ENCODE measurements at places on chromosomes 11 and 22. TPM values are rescaled to one million over a fixed set of nuclear protein-coding genes. Genes with fewer than 3 reads are reported as not detected.

DNA sequence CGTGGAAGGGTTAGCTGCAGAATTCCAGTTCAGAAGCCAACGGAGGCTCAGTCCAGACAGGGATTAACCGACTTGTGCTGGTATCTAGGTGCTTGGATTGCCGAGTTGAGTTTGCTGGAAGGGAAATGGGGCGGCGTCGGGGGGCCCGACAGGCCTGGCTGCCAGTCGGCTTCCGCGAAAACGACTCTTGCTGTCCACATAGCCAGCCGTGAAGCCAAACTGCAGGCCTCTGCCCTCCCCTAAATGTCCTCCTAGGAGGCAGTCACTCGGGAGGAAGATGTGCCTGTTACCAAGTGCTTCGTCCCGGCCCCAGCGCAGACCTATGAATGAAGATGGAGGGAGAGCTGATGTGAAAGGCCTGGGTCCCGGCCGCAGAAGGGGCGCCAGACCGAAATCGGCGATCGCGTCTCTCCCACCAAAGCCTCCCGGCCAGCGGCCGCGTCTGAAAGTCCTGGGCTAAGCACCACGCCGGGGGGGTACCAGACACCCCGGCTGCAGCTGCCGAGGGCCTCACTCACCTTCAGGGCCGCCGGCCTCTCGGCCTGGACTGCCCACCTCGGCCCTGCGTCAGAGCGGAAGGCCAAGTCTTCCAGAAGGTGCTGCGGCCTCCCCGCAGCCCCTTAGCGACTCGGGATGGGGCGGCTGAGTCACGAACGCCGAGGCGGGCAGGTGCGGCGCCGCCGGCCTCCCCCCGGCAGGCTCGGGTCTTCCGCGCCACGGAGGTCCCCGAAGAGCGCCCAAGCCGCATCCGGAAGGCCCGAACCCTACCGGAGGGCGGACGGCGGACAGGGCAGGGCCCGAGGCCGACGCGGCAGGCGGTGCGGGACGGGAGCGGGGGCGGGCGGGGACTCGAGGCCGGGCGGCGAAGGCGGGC, 7.5 kb downstream of the DPAGT1 start:
- DNase-seq = peak; percentile 72

- peak; percentile 74 for DNase-seq
These were observed 18.4 kb upstream of the TLCD5 start for GRCh38 chr11:120306519-120307242.

DNA sequence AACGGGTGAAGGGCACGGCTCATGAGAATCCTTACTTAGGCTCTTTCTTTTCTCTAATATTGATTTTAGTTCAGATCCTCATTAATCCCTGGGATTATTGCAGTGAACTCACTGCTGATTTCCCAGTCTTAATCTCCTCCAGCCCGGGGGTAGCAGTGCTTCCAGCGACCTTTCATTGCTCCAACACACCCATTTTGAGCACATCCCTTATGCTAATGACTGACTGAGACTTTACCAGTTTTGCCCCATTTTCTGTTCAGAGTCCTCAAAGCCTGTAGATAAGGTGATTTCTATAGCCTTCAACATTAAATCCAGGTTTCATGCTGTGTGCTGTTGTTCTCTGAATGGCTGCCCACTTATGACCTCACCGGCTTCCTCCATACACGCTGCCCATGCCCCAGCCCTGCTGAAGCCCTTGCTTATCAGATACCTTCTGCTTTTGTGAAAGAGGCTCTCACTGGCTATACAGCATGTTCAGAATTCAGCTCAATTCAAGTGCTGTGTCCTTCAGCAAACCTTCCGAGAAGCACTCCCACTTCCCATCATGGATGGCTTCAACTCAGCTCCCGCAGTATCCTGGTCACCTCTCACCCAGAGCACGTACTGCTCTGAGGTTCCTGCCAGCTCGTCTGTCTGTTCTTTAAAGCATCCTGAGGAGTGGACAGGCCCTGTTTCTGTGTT, 49.0 kb downstream of the PPFIA1 start:
- no peak for DNase-seq

GRCh38 chr22:28012832-28013460, 93.9 kb upstream of the PITPNB start:
- peak; percentile 1 for DNase-seq

- peak; percentile 89 for DNase-seq
These were observed 585 bp downstream of the PI4KA start for GRCh38 chr22:20857838-20858614.

DNA sequence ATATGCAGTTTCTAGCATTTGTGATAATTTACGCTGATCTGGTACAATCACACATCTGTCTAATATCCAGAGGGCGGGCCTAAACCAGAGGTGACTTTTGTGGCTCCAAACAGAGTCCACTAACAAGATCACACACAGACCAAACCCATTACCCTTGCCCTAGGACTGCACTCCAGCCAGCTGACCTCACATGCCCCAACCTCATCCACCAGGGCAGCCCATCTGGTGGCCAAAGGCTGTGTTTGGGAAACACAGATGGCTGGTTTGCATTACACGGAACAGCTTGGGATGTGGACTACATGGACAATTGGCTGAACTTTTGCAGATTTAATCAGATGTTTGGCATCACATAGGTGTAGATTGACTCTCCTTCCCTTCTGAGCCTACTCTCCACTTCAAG, 228.2 kb downstream of the GRIK4 start:
- no peak for DNase-seq

GRCh38 chr11:75024068-75024449, 35.3 kb downstream of the NEU3 start:
- no peak for DNase-seq

- no peak for DNase-seq
These were observed 606.4 kb downstream of the OPCML start for GRCh38 chr11:132925825-132926469.

GRCh38 chr11:44877571-44878497, 72.8 kb downstream of the TP53I11 start:
- DNase-seq = peak; percentile 75

DNA sequence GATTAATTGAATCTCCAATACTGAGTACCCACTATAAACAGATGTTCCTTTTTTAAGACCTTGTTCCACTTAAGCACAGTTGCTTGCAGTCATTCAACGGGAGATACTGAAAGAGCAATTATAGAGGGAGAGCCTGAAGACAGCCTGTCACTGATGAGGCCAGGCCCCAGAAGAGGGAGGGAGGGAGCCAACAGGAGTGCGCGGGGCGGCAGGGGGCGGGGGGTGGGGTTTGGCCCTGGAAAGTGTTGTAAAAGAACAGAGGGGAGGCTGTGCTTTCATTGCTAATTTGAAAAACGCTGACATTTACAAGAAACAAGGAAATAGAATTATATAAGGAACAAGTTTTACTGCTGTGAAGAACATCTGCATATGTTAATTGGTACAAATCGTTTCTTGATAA, 53.1 kb downstream of the MAP6 start:
- no peak for DNase-seq

GRCh38 chr11:74030723-74031676, 22.1 kb upstream of the UCP3 start:
- no peak for DNase-seq

- DNase-seq = no peak
These were observed 71.8 kb upstream of the APOA1 start for GRCh38 chr11:116909245-116909644.

DNA sequence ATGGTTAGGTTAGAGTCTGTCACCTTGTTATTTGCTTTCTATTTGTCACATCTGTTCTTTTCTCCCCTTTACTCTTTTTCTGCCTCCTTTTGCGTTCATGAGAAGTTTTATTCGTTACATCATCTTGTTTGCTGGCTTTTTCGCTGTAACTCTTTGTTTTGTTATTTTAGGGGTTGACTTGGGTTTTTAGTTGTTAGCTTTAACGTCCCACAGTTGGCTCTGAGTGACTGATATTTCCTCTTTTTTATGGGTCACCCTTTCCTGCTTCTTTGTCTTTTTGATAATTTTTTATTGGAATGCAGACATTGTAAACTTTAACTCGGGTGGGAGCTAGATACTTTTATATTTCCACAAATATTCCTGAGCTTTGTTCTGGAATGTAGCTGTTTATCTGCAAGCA, 13.3 kb upstream of the TNNT3 start:
- no peak for DNase-seq

DNA sequence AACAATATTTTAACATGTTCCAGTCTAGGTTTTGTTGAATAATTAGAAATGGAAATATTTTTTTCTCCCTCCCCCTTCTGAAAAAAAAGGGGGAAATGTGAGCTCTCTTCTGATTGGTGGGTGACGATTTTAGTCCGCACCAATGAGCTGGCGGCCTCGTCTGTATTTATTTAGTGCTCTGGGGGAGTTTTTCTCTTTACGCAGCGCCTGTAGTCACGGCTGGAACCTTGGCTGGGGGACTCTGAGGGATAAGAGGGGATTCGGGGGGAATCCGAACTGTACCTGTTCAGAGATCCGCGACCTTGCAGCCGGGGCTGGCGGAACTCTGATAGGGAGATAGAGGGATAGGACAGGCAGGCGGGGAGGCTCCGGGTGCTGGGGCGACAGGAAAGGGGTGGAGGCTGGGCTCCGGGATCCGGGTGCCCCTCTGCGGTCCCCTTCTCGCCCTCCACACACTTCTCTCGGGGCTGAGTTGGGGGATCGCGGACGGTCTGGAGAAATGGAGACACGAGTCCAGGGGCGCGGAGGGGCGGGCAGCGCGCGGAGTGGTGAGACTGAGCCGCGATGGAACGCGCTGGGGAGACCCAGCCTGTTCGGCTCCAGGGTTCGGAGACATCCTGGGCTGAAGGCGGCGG, 99.7 kb upstream of the HSD17B12 start:
- no peak for DNase-seq

DNA sequence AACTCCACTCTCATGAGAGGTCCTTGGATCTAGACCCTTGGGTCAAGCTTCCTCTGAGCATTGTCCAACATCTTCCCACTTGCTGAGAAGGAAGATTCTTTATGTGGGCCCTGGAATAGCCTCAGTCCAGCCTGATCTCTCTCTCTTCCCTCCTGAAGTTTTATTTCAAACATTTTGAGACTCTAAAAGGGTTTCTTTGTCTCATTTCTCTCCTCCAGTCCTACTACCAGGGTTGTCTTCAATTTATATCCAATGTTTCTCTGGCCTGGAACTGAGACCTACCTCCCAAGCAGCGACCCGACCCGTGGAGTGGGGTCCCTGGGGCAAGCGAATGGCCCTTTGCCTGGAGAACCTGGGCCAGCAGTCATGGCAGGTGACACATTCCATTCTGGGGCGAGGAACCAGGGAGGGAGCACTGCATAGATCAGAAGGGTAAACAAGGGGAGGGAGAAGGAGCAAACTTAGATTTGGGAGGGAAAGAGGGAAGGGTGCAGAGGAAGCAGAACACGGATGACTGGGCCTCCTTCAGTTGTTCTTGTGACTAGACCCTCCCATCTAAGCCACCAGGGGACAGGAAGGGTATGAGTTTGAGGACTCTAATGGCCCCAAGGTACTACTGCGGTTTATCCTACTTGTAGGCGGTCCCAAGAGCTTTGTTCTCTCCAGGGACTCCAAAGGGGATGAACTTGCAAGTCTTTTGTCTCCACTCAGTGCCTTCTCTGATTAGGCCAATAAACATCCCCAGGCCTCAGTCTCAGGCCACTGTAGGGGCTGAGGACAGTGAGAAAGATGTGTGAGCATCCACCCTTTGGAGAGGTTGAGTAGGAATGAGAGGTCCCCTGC, 14.2 kb upstream of the PRAME start:
- DNase-seq = no peak

DNA sequence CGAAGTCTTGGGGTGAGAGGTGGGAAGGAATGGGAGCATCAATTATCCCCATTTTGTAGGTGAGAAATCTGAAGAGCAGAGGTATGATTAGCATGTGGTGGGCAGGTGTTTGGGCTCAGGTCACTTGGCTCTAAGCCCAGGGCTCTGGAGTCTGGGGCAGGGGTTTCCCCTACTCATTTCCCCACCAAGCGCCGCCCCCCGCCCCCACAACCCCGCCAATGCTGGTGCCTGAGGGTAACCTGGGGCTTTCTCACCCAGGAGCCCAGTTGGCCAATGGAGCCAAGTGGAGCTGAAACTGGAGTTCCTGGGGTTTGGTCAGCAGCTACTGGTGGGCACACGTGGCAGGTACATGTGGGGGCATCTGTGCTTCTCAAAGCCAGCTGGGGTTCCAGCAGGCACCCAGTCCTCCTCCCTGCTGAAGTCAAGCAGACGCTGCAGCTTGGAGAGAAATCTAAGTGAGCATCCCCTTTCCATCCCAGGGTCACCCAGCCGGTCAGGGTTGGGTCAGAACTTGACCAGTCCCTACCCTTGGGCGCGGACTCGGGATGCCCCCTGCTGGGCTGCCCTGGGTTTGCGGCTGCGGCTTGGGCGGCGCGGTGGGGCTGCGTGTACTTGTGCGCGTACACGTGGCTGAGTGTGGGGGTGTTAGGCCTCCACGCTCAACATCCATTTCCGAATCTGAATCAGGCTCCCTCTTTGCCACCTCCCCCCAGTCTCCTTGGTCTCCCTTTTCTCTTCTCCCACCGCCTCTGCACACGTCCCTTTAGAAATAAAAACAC, 1.7 kb upstream of the CHRM1 start:
- DNase-seq = no peak

DNA sequence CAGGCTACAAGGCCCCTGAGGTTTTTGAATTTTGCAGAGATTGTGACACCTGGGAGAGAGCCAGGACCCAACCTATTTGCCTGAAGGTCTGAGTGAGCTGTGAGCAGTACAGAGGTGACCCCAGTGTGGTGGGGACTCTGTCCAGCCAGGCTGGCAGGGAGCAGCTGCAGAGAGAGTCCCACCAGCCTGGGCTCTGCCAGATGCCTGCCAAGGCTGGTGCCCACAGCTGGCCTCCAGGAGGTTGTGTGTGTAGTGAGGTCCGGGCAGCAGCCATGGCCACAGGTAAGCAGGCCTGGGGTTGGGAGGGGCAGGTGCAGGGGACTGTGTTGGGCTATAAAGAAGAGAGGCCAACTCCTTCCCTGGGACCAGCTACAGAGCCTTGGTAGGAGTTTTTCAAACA, 144.8 kb downstream of the CRYBB2 start:
- peak; percentile 40 for DNase-seq

- DNase-seq = no peak
These were observed 1.1 kb downstream of the CSTF3 start for GRCh38 chr11:33160136-33160535.

GRCh38 chr22:18154821-18155390, 4.9 kb downstream of the USP18 start:
- DNase-seq = no peak

Gene MMP27
- total RNA-seq = not detected

Gene MUC6
- total RNA-seq = not detected

Gene ARHGAP20
- total RNA-seq = 0.41 TPM

Gene MS4A12
- total RNA-seq = not detected

Gene CD6
- total RNA-seq = 0.74 TPM

Gene DGCR6
- total RNA-seq = 2.8 TPM

Gene TSPAN32
- 11.4 TPM for total RNA-seq

Gene TNNI2
- not detected for total RNA-seq

Gene USP2
- 93.1 TPM for total RNA-seq

Gene SUSD2
- 7.3 TPM for total RNA-seq

Gene NTM
- 114 TPM for total RNA-seq
